Germinal center (tissue), 1 donor: ENCODE measurements at places on chromosomes 1 and 21.

DNA sequence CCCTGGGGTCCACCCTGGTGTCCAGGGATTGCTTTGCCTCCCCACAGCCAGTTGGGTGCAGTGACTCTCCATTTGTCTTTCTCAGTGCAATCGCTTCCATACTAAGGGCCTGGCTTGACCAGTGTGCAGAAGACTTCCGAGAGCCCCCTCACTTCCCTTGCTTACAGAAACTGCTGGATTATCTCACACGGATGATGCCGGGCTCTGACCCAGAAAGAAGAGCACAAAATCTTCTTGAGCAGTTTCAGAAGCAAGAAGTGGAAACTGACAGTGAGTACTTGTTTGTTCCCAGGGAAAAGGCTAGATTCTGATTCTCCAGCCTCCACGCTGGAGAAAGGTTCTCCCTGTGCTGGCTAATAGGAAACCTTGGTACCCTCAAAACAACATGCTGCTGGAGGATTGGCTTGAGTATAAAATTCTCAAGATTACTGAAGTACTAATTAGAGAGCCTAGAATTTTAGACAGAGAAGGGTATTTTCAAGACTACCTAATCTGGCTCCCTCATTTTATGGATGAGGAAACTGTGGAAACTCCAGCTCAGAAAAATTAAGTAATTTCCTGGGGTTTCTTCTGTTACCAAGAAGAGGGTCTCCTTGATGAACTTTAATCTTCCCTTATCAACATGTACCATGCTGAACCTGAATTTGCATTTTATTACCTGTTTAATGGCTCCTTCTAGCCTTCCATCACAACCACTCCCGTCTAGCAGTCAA lies 75.8 kb downstream of the RGL1 start:
- no peak for DNase-seq

- no peak for DNase-seq
Observed at GRCh38 chr1:228279011-228279721, 71.3 kb downstream of the OBSCN start.

DNA sequence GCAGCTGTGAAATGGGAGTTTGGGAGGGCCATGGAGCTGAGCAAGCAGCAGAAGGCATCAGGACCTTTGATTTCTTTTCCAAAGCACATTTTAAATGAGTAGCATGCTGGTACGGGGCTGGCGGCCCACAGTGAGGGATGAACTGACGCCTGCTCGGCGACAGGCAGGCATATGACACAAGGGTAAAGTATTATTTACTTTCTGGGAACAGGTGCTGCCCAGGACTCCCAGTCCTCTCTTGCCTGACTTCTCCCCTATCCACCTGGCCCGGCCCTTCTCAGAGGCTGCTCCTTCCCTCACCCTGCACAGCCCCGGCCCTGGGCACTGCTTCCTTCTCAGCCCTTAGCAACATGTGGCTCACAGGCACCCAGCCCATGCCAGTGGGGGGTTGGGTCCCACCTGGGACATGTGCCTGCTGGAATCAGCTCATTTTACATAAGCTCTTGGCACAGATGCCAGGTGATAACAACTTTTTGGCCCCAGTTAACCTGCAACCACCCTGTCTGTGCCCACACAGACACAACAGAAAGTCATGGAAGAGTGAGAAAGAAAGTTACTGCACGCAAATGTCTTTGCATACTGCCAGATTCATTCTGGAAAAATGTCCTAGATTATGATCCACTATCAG lies 112.3 kb upstream of the GADD45A start:
- DNase-seq, result no peak

- DNase-seq, result no peak
Observed at GRCh38 chr1:218985424-218985984, 188.2 kb upstream of the LYPLAL1 start.
